Left lobe of liver (tissue), 2 donors: ENCODE measurements at places on chromosomes 2 and 18. TPM values are rescaled to one million over a fixed set of nuclear protein-coding genes. Genes with fewer than 3 reads are reported as not detected.

The BMP10 gene
- total RNA-seq: 6.1 TPM

The ACMSD gene
- total RNA-seq: 123 TPM

The CRYGD gene
- total RNA-seq: not detected

The MSGN1 gene
- not detected for total RNA-seq

The PPP1R1C gene
- 7.2 TPM for total RNA-seq

The CHPF gene
- 55.1 TPM for total RNA-seq

The MRPL33 gene
- total RNA-seq: 21.3 TPM

The SLC4A3 gene
- 0.20 TPM for total RNA-seq

The STAT4 gene
- 0.98 TPM for total RNA-seq
